ENCODE measurements at places on chromosomes 2 and 18.

DNA sequence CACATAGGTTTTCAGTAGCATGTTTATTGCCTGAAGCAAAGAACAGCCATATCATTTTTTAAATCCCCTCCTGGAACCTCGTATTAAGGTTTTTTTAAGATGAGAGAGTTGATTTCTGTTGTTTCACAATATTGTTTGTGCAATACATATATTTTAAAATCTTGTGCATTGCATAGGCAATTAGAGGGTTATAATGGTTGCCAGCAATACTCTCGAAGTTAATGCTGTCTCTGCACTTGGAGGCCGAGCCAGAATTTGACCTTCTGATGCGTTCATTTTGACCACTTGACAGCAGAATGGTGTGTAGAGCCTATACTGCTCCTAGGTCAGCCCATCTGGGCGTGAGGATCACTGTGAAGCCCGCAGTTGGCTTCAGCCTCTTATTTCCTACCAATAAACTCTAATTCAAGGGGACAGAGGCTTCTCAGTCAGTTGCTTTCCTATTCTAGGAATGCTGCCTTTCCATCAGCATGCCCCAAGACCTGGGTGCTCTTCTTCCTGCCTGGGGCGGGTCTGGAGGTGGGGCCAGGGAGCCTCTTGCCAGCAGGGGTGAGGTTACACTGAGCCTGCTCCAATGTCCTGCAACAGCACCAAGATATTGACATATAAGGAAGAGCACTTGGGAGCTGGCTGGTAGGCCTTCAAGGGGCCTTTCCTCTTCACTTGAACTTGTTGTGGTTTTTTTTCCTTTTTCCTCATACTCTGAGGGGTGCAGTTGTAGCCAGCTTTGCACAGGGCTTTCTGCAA lies 91.4 kb upstream of the BCL2L11 start:
- no peak for DNase-seq

GRCh38 chr2:41741951-41742595 lies 305.7 kb upstream of the PKDCC start:
- no peak for DNase-seq

DNA sequence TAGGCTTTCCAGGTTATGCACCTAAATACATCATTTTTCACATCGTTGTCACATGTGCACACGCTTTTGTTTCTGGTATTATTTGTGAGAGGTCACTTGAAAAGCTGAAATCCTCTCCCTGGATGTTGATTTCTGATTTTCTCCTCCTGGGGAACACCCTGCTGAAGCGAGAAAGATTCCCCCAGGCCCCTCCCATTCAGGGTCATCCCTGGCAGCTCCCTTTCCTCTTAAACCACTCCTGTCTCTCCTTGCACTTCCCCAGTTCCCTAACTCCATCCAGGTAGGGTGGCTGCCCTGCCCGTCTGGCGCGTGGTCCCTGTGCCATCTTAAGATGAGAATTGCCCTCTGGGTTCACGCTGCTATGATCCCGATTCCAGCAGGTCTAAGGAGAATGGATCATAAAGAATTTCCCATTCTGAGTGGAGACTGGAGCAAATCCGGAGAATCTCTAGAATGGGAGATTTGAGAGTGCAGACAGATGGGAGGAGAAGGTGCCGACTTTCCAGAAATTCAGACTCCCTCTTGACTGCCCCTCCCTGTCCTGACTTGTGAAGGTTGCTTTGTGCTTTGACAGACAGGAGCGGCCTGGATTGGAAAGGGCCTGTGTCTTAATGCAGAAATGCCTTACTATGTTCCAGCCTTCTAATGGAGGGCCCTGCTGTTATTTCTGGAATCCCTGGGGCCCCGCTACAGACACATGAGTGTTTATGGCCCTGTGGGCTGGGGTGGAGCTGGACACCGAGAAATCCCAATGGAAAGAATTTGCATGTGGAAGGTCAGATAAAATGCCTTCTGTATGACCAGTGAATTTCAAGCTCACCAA lies 1.3 kb upstream of the YWHAQ start:
- no peak for DNase-seq

DNA sequence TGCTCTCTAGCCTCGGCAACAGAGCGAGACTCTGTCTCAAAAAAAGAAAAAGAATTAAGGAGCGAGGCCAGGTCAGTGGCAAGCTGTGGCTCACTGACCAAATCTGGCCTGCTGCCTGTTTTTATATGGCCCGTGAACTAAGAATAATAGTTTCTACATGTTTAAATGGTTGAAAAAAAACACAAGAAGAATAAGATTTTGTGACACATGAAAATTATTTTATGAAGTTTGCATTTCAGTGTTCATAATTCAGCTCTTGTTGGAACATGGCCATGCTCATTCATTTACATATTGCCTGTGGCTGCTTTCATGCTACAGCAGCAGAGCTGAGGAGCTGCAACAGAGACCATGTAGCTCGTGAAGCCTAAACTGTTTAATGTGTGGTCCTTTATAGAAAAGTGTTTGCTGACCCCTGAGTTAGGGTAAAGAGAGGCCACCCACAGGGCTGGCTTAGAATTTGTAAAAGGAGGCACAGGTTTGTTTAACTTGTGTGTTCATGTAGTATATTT lies 59.5 kb downstream of the MFSD6 start:
- no peak for DNase-seq

- DNase-seq = peak; percentile 10
Measured at GRCh38 chr2:95389245-95390119, 13.0 kb upstream of the FAHD2A start.

DNA sequence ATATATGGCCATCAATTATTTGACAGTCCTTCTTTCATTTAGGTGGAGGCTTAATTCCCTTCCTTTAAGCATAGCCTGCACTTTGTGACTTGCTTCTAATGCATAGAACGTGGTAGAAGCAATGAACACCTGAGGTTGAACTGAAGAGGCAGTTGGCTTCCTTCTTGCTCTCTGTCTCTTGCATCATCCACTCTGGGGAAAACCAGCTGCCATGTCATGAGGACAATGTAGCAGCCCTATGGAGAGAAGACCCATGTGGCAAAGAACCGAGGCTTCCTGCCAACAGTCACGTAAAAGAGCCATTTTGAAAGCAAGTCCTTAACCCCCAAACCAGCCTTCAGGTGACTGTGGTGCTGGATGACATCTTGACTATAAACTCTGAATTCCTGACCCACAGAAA lies 46.8 kb downstream of the ATOH8 start:
- no peak for DNase-seq

- no peak for DNase-seq
Measured at GRCh38 chr2:232929303-232930058, 59.4 kb downstream of the SNORC start.

GRCh38 chr2:234436482-234436837 lies 60.4 kb downstream of the ARL4C start:
- DNase-seq = no peak

- no peak for DNase-seq
Measured at GRCh38 chr2:167271932-167272331, 383.7 kb downstream of the XIRP2 start.

DNA sequence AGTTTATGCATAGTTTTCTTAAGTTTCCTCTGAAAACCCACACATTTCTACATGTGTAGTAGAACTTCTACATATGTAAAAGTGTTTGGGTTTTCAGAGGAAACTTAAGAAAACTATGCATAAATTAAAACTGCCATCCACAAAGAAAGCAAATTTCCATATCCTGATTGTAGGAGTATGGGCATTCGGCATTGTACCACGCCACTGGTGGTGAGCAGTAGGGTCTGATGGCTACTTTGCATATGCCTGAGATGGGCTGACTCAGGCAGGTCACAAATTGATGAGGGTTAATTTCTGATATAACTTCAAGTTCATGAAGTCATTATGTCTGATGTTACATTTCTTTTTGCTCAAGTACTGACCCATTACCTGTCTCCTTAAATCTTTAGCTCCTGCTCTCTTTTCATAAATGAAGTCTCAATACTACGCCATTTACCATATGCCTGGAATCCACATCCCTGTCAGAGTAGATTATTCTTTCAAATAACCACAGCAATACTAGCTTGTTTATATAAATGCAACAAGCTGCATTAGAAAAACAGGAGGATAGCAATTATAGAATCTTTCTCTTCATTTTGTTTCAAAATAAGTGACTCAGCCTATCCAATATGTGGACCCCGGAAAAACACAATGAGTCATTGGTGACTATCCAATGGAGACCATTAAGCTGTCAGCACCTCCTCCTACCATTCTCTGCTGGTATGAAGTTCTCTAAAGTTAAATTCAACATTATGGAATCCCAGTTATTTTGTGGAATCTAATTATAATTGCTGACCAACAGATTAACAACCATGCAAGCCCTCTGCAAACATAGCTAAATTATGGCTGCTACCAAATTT lies 355.2 kb upstream of the UBE2E3 start:
- no peak for DNase-seq

DNA sequence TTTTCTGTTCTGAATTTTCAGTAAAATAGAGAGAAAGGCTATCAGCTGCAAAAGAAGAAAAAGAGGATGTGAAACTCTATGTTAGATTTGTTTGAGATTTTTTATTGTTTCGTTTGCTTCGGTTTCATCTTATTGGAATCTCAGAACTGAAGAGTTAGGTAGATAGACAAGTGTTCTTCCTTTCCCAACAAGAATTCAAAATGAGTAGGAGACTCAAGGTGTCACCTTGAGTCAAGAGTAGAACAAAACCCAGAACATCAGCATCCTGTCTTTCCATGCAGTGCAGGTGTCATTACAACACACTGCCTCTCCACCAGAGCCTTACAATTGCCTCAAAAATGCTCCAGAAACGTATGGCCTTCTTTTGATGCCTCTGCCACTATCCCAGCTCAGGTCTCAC lies 21.1 kb downstream of the NBAS start:
- DNase-seq = no peak

DNA sequence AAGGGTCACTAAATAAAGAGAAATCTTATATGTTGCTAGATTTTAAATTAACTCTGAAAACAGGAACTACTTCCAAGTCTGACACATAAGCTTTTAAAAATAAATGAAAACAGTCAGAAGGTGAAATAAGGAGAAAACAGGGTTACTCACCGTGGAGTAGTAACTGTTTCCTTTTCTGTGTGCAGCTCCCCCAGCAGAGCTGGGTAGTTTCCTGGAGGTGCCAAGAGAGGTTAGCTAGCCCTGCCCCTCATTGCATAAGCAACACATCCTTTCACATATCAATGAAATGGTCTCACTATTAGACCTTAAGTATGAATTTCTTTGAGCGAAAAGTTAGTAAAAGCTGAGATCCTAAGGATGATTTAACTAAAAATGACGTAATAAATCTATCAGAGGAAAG lies 54.0 kb upstream of the GPR75 start:
- no peak for DNase-seq

DNA sequence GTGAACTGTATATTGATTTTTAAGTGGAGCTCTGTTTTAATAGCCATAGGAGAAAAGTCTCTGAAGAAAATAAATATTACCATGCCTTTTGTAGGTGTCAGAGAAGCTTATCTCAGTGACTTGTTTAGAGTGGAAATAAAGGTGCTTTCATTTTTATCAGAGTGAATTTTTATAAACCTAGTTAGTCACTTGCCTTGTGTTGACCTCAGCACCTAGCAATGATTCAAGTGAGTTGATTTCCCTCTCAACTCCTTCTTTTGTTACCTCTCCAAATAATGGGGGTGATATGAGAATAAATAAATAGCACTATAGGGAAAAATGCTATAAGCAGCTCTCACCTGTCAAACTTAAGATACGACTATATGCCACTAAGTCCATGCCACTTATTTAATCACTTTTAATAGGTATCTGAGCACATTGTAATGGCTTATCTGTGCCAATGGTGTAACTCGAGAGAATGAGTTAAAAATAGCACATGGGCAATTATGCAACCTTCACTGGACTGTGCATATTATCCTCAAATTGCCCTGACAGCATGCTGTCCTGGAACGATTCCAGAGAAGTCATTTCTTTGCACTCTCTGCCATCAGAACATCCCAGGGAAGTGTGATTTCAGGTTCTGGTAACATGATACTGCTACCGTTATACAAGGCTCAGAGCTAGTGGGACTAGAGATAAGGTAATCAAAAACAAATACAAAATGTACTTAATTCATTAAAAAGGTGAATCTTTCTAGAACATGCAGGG lies 290.8 kb downstream of the CCDC85A start:
- DNase-seq = no peak

DNA sequence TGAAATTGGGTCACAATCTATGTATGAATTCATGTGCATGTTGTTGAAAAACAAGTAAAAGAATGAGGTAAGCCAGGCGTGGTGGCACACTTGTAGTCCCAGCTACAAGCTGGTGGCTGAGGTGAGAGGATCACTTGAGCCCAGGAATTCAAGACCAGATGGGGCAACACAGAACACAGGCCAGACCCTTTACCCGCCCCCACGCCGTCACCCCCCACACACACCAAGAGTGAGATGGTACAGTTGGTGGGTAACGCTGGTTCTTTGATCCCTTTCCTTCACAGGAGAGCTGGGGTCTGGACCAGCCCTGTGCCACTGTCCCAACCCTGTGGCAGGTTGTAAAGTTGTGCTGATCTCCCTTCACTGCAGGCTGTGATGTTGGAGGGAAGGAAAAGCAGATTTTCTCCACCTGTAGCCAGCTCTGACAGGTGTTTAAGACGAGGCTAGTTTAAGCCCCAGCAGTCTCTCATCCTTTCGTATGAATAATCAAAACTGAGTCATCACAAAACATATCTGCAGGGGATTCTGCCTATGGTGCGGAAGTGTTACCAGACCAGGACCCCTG lies 13.6 kb downstream of the B3GNT2 start:
- no peak for DNase-seq

DNA sequence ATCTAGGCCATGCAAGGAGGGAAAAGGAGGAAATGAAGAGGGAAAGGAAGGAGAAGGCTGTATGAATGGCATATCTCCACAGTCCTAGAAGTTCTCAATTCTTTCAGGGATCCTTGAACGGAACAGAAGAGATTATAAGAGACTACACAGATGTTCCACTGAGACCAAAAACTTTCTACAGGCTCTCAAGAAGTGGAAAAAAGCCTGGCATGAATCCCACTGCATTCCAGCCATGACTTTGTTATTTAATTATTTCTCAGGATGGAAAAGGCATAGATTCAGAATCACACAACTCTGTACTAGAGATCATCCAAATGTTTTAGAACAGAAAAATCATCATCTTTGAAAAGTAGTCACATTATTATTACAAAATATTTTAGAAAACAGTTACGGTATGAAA lies 131.7 kb upstream of the CDH20 start:
- DNase-seq = no peak

DNA sequence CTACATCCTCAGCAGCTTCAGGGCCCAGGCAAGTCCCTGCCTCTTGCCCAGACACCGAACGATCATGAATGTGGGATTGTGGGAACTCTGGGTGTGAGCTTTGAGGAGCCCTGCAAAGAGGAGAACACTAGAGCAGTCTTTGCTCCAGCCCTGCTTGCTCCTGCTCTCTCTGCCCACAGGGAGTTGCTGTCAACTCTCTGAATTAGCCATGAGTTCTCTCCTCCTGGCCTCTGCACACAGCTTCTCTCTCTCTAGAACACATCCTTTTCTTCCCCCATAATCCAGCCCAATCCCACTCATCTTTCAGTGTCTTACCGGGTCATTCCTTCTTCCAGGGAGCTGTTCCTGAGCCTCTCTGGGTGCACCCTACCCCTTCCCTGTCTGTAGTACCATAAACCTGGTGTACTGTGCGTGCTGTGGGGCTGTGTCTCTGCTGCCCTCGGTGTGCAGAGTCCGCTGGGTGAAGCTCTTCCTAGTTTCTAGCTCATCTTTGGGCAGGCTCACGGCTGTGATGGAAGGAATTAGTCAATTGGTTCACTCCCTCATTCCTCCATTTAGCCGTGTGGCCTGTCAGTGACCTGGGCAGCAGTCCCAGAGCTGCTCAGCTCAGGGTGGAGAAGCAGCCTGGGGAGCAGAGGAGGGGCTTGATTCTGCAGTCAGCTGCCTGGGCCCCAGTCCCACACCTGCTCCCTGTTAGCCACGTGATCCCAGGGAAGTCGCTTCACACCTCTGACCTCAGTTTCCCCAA lies 132.9 kb upstream of the HDAC4 start:
- no peak for DNase-seq
